ENCODE measurements at places on chromosomes 7 and 10.
A peak's percentile ranks its signal among the peaks of the same experiment; 100 is the strongest.

DNA sequence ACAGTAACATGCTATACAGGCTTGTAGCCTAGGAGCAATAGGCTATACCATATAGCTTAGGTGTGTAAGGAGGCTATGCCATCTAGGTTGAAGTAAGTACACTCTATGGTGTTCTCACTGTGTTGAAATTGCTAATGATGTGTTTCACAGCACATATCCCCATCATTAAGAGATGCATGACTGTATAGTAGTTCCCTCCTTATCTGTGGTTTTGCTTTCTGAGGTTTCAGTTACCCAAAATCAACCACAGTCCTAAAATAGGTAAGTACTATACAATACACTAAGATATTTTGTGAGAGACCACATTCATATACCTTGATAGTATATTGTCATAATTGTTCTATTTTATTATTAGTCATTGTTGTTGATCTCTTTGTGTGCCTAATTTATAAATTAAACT lies 12.7 kb downstream of the FZD1 start:
- no peak for DNase-seq
- no peaks in the 10 kb centered on the region for H3K4me1 ChIP-seq
- H3K4me3 ChIP-seq: no peak overlapping the region
- H3K36me3 ChIP-seq: no peaks in the 10 kb centered on the region

DNA sequence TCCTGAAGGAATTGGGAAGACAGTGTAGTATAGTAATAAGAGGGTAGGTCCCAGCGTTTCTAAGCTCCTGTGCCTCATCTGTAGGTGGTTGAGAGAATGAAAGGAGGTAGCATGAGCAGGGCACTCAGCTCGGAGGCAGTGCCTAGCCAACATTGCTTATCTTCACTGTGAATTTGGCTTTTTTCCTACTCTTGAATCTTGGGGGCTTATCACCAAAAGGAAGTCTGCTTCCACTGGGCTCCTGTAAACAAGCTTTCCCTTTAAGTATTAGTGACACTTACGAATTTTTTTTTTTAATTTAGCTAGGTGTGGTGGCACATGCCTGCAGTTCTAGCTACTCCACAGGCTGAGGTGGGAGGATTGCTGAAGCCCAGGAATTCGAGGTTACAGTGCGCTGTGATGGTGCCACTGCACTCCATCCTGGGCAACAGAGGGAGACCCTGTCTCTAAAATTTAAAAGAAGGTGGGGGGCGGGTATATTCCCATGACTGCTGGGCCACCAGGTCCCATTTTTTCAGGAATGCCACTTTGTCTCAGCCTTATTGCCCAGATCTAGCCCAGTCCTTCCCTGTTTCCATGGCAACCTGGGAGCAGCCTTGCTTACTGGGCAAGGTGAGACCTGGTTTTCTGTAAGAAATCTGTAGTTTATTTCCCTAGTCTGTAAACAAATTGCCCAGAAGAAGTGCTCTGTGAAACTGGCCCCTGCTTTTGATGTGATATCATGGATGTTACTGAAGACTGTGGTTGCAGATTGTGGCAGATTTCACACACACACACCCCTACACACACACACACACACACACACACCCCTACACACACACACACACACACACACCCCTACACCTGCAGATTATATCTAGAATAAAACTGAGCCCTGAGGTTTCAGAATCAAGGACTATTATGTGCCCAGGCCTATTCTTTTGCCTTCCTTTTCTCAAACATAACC lies 19.4 kb downstream of the OGDH start:
- no peak for DNase-seq
- no peaks in the 10 kb centered on the region for H3K27me3 ChIP-seq
- H3K36me3 ChIP-seq: peaks cover 27% of the 10 kb centered on the region
- no peak overlapping the region for H3K27ac ChIP-seq

DNA sequence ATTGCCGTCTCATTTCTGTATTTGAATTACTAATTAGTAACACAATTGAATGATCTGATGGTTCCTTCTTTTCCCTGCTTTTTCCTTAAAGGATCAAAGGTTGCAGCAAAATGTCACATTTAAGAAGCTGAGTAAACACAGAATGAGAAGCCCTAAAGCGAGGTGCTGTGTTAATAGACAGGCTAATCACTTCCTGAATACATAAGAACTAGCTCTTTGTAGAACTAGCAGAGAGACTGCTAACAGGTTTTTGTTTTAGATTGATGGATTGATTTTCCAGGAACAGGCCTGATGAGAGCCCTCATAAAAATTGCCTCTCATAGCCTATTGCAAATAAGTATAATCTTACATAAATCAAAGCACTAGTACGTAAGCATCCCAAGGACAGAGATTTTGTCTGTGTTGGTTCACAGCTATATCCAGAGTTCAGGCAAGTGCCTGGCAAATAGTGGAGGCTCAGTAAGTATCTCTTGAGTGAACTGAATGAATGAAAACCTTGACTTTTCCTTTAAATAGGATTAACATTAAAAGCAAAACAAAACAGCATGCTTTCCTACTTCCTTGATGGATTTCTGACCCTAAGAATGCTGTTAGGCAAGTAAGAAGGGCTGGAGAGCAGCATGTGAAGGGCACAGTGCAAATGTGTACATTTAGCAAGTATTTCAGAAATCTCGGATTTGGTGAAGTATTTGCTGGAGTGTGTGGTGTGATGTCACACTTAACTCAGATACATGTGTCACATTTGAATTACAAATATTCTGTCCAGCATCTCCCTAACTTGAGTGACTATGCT lies 3.3 kb downstream of the TMEM229A start:
- DNase-seq: no peak
- no peak overlapping the region for H3K27ac ChIP-seq
- H3K27me3 ChIP-seq: peaks cover 33% of the 10 kb centered on the region
- no peaks in the 10 kb centered on the region for H3K36me3 ChIP-seq

DNA sequence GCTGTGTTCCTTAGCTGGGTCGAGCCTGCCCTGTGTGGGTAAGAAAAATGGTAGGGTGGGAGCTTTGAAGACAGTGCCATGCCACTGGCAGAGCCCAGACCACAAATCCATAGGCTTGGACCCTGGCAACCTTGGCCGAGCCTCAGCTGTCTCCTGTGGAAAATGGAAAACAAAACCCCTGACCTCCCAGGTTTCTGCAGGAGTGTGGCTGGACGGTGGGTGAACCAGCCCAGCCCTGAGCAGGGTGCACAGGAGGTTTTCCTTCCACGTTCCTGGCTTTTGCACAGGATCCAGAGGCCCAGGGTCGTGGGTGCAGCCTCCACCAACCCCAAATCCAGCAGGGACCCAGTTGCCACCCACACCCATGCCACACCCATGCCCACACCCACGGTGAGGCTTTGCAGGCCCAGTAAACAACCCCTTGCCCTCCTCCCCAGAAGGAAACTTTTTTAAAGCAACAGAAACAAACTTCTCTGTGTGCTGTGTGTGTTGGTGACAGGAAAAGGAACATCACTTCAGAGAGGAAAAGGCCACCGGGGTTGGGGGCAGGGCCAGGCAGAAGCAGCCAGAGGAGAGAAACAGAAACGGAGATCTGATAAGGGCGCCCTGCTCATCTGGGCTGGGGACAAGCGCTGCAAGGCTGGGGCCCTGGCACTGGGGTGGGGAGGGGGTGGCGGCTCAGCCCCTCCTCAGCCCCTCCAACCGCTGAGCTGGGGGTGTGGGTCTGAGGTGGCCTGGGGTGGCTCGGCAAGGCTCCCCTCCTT lies 20.7 kb upstream of the ZMIZ1 start:
- peak overlapping the region; percentile 88 for H3K27ac ChIP-seq
- H3K4me1 ChIP-seq: peaks cover 25% of the 10 kb centered on the region
- DNase-seq: no peak
- peaks cover 8% of the 10 kb centered on the region for H3K27me3 ChIP-seq
- no peaks in the 10 kb centered on the region for H3K36me3 ChIP-seq

DNA sequence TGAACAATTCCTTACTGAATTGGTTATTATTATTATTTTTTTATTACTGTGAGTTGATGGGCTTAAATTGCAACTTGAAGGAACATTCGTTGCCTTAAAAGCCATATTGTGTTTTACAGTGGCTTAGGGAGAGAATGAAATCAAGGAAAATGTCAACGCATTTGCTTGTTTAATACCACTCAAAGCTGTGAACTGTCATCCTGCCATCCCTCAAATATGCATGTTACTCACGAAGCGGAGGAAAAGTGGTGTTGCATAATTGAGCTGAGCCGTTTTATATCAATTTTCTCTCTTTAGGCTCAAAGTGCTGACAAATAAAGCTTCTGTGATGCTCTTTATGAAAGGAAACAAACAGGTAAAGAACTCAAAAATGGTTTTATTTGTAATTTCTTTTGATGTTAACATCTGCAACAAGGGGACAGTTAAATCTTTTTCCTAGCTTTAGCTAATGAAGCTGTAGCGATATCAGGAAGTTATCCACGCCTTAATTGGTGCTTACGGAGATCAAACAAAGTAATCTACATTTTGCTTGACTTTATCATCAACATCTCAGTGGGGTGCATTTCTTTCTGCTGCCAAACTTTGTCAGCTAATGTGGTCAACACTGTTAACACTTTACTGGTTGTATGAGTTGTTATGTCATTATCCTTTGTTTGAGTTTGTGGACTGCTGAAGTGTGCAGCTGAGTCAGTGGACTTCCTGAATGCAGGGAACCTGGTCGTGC lies 33.1 kb downstream of the GLRX3 start:
- DNase-seq: no peak
- H3K36me3 ChIP-seq: peaks cover 38% of the 10 kb centered on the region
- no peaks in the 10 kb centered on the region for H3K27me3 ChIP-seq
- no peak overlapping the region for H3K4me3 ChIP-seq

DNA sequence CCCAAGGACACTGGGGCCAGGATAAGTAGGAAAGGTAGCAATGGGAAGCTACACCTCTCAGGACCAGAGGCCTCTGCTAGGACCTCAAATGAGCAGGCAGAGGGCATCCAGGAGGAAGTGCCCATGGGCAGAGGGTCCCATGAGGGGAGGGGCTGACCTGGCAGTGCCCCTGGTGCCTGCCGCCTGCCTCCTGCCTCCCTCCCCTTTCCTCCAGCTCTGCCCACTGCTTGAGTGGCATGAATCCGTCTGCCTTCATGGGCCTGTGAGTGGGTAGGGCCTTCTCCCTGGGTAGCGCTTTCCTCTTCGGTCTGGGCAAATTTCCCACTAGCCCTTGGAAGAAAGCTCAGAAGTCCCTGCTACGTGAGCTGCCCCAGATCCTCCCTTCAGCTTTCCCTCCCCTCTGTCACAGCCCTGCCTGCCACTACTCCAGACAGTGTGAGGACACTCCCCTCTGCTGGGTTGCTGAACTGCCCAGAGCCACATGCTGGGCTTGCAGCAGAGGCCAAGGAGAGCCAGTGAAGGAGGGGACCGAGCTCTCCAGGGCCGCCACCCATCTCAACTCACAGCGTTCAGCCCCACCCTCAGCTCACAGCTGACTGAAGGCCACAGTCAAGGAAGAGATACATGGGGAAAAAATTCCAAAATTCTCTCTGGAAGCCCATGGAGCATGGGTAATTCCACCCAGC lies 141.4 kb downstream of the ARHGAP22 start:
- DNase-seq: no peak
- no peaks in the 10 kb centered on the region for H3K4me1 ChIP-seq
- no peaks in the 10 kb centered on the region for H3K27me3 ChIP-seq

GRCh38 chr7:128687131-128687530 lies 15.0 kb downstream of the GARIN1A start:
- H3K4me3 ChIP-seq: no peak overlapping the region
- no peaks in the 10 kb centered on the region for H3K4me1 ChIP-seq
- DNase-seq: no peak
- no peaks in the 10 kb centered on the region for H3K36me3 ChIP-seq
- no peaks in the 10 kb centered on the region for H3K27me3 ChIP-seq

- no peaks in the 10 kb centered on the region for H3K4me1 ChIP-seq
- H3K4me3 ChIP-seq: no peak overlapping the region
- H3K27me3 ChIP-seq: no peaks in the 10 kb centered on the region
Measured at GRCh38 chr7:157819455-157819807, 482.6 kb downstream of the DNAJB6 start.
